ENCODE measurements at places on chromosomes 1 and 21. TPM values are rescaled to one million over a fixed set of nuclear protein-coding genes. Genes with fewer than 3 reads are reported as not detected.

The LIPI gene
- not detected for polyA plus RNA-seq

The TRIM46 gene
- polyA plus RNA-seq: not detected

The C1orf141 gene
- 0.21 TPM for polyA plus RNA-seq

The SLC45A1 gene
- 2.4 TPM for polyA plus RNA-seq

The C1orf35 gene
- 18.1 TPM for polyA plus RNA-seq

The CD53 gene
- 35.8 TPM for polyA plus RNA-seq

The P3R3URF gene
- polyA plus RNA-seq: not detected

The KCNJ9 gene
- not detected for polyA plus RNA-seq

The F5 gene
- polyA plus RNA-seq: 0.36 TPM

The CD244 gene
- 0.67 TPM for polyA plus RNA-seq

The C1orf226 gene
- 12.9 TPM for polyA plus RNA-seq

The TNFSF4 gene
- polyA plus RNA-seq: 0.81 TPM

The MTMR11 gene
- polyA plus RNA-seq: 32.5 TPM

The ACTL8 gene
- polyA plus RNA-seq: 0.12 TPM

The OR10J1 gene
- polyA plus RNA-seq: not detected

The VPS45 gene
- polyA plus RNA-seq: 19.2 TPM

The COL8A2 gene
- polyA plus RNA-seq: not detected

The KDM1A gene
- polyA plus RNA-seq: 25.7 TPM

The PRR9 gene
- not detected for polyA plus RNA-seq

The PGLYRP3 gene
- polyA plus RNA-seq: not detected

The WLS gene
- polyA plus RNA-seq: 5.7 TPM

The CD5L gene
- 0.03 TPM for polyA plus RNA-seq

The BMP8B gene
- 7.2 TPM for polyA plus RNA-seq

The NEK2 gene
- polyA plus RNA-seq: 12.5 TPM

The DIRAS3 gene
- 1.3 TPM for polyA plus RNA-seq

The CRYAA gene
- polyA plus RNA-seq: not detected

The PLEKHA6 gene
- polyA plus RNA-seq: 58.0 TPM

The SOAT1 gene
- polyA plus RNA-seq: 1.1 TPM

The CFAP141 gene
- not detected for polyA plus RNA-seq

The KIF14 gene
- 2.8 TPM for polyA plus RNA-seq

The LCE7A gene
- polyA plus RNA-seq: not detected

The VASH2 gene
- polyA plus RNA-seq: 0.30 TPM

Measured in small intestine (tissue), 16 donors.